Naive thymus-derived CD4-positive, alpha-beta T cell (primary cell): ENCODE measurements at places on chromosomes 5 and 9. TPM values are rescaled to one million over a fixed set of nuclear protein-coding genes. Genes with fewer than 3 reads are reported as not detected.

The SLC36A3 gene
- polyA plus RNA-seq: not detected

- no peak for DNase-seq
- H3K4me3 ChIP-seq: no peak overlapping the region
- H3K36me3 ChIP-seq: no peaks in the 10 kb centered on the region
- no peak overlapping the region for H3K27ac ChIP-seq
- no peaks in the 10 kb centered on the region for H3K4me1 ChIP-seq
- H3K27me3 ChIP-seq: no peaks in the 10 kb centered on the region
These were observed 49.4 kb downstream of the ELOVL7 start for GRCh38 chr5:60794691-60795090.

The MRNIP gene
- 23.8 TPM for polyA plus RNA-seq

- H3K36me3 ChIP-seq: no peaks in the 10 kb centered on the region
- H3K27ac ChIP-seq: no peak overlapping the region
- no peaks in the 10 kb centered on the region for H3K4me1 ChIP-seq
- no peak overlapping the region for H3K4me3 ChIP-seq
- no peaks in the 10 kb centered on the region for H3K27me3 ChIP-seq
These were observed 270.2 kb downstream of the NTRK2 start for GRCh38 chr9:84939774-84940173.

The KCNMB1 gene
- polyA plus RNA-seq: not detected

GRCh38 chr5:125612181-125612721 lies 811.0 kb upstream of the GRAMD2B start:
- H3K4me3 ChIP-seq: no peak overlapping the region
- no peaks in the 10 kb centered on the region for H3K36me3 ChIP-seq
- H3K27me3 ChIP-seq: no peaks in the 10 kb centered on the region
- H3K4me1 ChIP-seq: no peaks in the 10 kb centered on the region
- H3K27ac ChIP-seq: no peak overlapping the region

DNA sequence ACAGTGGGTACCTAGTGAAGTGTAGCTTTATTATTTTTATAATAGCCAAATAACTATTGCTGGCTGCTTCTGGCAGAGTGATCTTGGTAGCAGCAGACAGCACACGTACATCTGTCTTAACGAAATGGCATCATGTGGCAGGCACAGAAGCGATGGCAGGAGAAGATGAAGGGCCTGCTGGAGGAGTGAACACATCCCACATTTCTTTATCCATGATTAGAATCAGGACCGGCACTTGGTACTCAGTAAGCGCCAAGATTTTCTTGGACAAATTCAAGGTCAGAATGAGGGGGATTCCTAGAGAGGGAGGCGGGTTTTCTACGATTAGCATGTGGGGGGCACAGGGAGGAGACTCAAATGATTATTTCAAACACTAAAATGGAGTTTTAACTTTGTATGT lies 23.0 kb upstream of the ZNF366 start:
- H3K36me3 ChIP-seq: no peaks in the 10 kb centered on the region
- H3K4me1 ChIP-seq: no peaks in the 10 kb centered on the region
- no peaks in the 10 kb centered on the region for H3K27me3 ChIP-seq

GRCh38 chr9:13244181-13244580 lies 35.3 kb downstream of the MPDZ start:
- no peaks in the 10 kb centered on the region for H3K4me1 ChIP-seq
- DNase-seq: no peak
- no peaks in the 10 kb centered on the region for H3K27me3 ChIP-seq
- H3K27ac ChIP-seq: no peak overlapping the region
- H3K36me3 ChIP-seq: no peaks in the 10 kb centered on the region

GRCh38 chr9:134912126-134912840 lies 5.4 kb downstream of the FCN1 start:
- no peak for DNase-seq
- H3K27ac ChIP-seq: no peak overlapping the region
- H3K4me1 ChIP-seq: no peaks in the 10 kb centered on the region
- H3K4me3 ChIP-seq: no peak overlapping the region
- H3K27me3 ChIP-seq: no peaks in the 10 kb centered on the region

DNA sequence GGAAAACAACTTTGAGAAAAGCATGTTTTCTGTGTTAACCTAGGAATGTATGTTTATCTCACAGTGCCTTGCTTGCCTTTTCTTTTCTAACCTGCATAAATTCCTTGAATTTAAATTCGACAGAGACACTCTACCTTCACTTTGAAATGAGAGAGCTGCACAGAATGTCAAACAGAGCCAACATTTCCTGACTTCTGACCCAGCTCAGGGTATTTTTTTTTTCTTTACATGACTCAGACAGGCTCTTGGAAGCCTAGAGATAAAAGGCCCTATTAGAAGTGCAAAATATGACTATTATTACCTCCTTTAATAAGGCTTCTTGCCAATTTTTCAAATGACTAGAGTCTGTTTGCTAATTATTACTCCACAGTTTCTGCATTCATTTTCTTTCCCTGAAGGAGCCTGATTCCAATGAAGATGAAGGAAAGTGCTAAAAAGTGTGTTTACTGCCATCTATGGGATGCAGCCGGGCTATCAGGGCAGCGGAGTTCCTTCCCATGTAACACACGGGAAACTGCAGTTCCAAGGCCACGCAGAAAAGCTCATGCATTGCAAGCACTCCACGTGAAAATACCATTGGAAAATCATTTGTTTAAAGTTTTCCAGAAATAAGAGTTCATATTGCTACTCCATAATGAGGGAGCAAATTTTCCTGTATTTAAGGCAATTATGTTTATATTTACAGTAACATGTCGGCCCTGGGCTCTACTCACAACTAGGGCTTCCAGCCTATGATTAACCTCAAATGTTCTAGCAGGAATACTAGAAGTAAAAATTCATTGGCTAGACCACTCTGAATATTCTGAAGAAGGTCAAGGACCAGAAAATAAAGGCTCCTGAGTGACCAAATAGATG lies 485.6 kb downstream of the ZSWIM6 start:
- no peaks in the 10 kb centered on the region for H3K4me1 ChIP-seq
- H3K27ac ChIP-seq: no peak overlapping the region
- no peaks in the 10 kb centered on the region for H3K27me3 ChIP-seq
- no peak for DNase-seq
- H3K36me3 ChIP-seq: no peaks in the 10 kb centered on the region
- no peak overlapping the region for H3K4me3 ChIP-seq

GRCh38 chr5:110968246-110969005 lies 103.1 kb upstream of the TSLP start:
- no peak overlapping the region for H3K27ac ChIP-seq
- H3K27me3 ChIP-seq: no peaks in the 10 kb centered on the region
- no peak overlapping the region for H3K4me3 ChIP-seq
- H3K36me3 ChIP-seq: no peaks in the 10 kb centered on the region
- DNase-seq: no peak

The LTC4S gene
- 0.97 TPM for polyA plus RNA-seq

DNA sequence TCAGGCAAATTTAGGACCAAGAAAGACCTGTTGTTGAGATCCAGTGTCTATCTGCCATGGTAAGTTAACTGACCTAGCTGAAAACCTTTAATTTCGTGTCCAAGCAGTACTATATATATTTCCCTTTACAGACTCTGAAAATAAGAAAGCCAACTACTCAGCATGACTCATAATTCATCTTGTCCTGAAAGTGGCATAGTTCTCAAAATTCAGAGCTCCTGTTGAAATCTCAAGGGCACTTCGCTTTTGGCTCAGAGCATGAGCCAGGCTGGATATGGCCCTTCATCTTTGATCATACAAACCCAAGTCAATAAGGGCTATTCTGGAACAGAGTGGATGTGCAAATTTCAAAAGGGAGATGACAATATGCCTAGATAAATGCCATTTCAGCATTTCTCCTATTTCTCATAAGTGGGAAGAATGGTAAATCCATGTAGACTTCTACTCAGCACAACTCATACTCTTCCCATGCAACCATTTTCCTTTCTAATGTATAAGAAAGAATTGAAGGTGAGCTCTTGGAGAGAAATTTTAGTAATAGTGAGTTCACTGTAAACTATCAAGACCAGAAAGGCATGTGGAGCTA lies 567.9 kb upstream of the DAB2 start:
- no peaks in the 10 kb centered on the region for H3K36me3 ChIP-seq
- H3K4me3 ChIP-seq: no peak overlapping the region
- DNase-seq: no peak

- no peaks in the 10 kb centered on the region for H3K36me3 ChIP-seq
- H3K4me3 ChIP-seq: no peak overlapping the region
- no peaks in the 10 kb centered on the region for H3K4me1 ChIP-seq
- H3K27me3 ChIP-seq: no peaks in the 10 kb centered on the region
- H3K27ac ChIP-seq: no peak overlapping the region
These were observed 147.5 kb downstream of the NXNL2 start for GRCh38 chr9:88682431-88682831.

- no peaks in the 10 kb centered on the region for H3K27me3 ChIP-seq
- H3K27ac ChIP-seq: no peak overlapping the region
- no peak overlapping the region for H3K4me3 ChIP-seq
- peaks cover 3% of the 10 kb centered on the region for H3K36me3 ChIP-seq
- no peak for DNase-seq
- peaks cover 62% of the 10 kb centered on the region for H3K4me1 ChIP-seq
These were observed 12.4 kb downstream of the DOCK2 start for GRCh38 chr5:169649486-169649885.

The N4BP3 gene
- polyA plus RNA-seq: 0.19 TPM

DNA sequence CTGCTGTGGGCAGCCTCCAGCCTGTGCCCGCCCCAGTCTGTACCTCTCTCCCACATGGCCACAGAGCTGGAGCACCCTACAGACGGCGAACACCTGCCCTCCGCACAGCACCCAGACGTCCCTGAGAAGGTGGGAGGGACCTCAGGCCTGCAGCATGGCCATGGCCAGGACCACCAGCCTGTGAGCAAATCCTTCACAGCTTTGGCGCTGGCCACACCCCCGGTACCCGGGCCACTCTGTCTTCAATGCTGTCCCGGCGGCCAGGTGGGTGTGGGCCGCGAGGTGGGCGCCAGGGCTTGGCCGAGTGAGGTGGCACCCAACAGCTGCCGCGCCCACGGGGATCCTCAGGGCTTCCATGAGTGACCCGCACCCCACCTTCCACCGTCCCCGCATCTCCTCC lies 18.7 kb downstream of the NOTCH1 start:
- no peak for DNase-seq
- no peaks in the 10 kb centered on the region for H3K36me3 ChIP-seq
- no peaks in the 10 kb centered on the region for H3K27me3 ChIP-seq
- H3K4me3 ChIP-seq: no peak overlapping the region
- H3K27ac ChIP-seq: no peak overlapping the region

- no peaks in the 10 kb centered on the region for H3K36me3 ChIP-seq
- H3K4me3 ChIP-seq: no peak overlapping the region
- no peaks in the 10 kb centered on the region for H3K4me1 ChIP-seq
- H3K27ac ChIP-seq: no peak overlapping the region
- DNase-seq: no peak
These were observed 603.6 kb downstream of the PSAT1 start for GRCh38 chr9:78900500-78900899.

- no peak for DNase-seq
- H3K36me3 ChIP-seq: no peaks in the 10 kb centered on the region
- no peak overlapping the region for H3K4me3 ChIP-seq
- H3K27ac ChIP-seq: no peak overlapping the region
These were observed 9.8 kb upstream of the PRLR start for GRCh38 chr5:35239911-35240610.

The APBA1 gene
- not detected for polyA plus RNA-seq

GRCh38 chr5:148620696-148621095 lies 33.6 kb downstream of the HTR4 start:
- peak; percentile 12 for DNase-seq
- H3K27ac ChIP-seq: no peak overlapping the region
- peaks cover 5% of the 10 kb centered on the region for H3K4me1 ChIP-seq
- no peaks in the 10 kb centered on the region for H3K36me3 ChIP-seq

DNA sequence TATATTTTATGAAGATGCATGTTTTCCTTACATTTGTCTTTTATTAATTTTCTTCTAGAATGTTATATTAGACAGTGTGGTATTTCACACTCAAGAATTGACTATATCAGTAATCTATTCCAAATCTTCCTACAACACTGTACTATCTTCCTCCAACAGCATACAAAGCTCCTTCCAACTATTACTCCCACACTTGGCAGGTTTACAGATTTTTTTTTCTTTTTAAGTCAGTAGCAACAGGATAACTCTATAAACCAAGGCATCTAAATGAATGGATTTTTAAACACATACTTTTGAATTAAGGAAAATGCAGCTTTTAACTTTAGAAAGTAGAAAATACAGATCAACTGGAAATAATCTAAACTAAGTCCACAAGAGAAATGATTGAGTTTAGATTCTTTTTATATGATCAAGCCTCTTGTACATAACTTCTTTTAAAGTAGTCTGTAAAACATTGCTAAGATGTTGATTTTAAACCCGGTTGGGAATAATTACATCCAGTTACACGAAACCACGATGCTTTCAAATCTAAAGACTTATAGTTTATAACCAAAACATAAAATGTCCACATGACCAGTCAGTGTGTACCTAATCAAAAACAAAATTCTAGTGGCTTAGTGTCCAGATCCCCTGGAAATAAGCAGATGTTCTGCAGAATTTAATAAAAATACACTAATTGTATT lies 281.6 kb downstream of the ADAMTS6 start:
- H3K27me3 ChIP-seq: no peaks in the 10 kb centered on the region
- H3K27ac ChIP-seq: no peak overlapping the region
- no peaks in the 10 kb centered on the region for H3K4me1 ChIP-seq
- H3K4me3 ChIP-seq: no peak overlapping the region

The FAM221B gene
- polyA plus RNA-seq: not detected

DNA sequence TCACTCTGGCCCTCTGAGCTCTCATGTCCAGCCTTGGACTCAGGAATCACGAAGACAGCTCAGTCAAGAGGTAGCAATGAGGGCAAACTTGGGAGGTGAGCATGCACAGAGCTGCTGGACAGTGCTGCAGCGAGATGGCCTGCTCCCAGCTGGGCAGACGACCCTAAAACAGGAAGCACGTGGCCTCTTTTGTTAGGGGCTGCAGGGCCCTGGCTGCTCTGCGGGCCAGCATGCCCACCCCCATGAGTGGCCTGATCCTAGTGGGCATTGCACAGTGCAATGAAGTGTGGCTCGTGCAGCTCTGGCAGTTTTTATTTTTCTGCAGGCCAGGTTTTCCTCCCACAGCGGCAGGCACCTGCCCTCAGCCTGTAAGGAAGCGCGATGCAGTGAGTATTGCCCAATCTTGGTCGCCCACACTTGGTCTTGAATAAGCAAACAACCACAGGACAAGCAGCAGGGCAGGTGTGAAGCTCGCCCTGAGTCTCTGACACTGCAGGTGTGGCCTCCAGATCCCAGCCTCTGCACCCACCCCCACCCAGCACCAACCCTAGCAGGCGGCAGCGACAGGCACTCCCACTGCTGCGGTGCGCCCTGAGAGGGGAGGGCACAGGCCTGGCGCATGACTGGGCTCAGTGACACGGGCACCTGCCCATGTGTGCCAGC lies 60.8 kb downstream of the SEMA4D start:
- peak overlapping the region; percentile 62 for H3K27ac ChIP-seq
- peaks cover 75% of the 10 kb centered on the region for H3K4me1 ChIP-seq
- H3K4me3 ChIP-seq: no peak overlapping the region
- no peaks in the 10 kb centered on the region for H3K27me3 ChIP-seq
- no peaks in the 10 kb centered on the region for H3K36me3 ChIP-seq
- peak; percentile 57 for DNase-seq

GRCh38 chr5:178280631-178281030 lies 48.0 kb upstream of the PHYKPL start:
- H3K27ac ChIP-seq: no peak overlapping the region
- H3K4me3 ChIP-seq: no peak overlapping the region
- DNase-seq: no peak

The ITGA1 gene
- 1.6 TPM for polyA plus RNA-seq

The CARTPT gene
- not detected for polyA plus RNA-seq

The PTGR1 gene
- 0.37 TPM for polyA plus RNA-seq
